ENCODE measurements at places on chromosomes 5 and 9.

- DNase-seq: no peak
Measured at GRCh38 chr5:68411161-68411560, 195.6 kb downstream of the PIK3R1 start.

DNA sequence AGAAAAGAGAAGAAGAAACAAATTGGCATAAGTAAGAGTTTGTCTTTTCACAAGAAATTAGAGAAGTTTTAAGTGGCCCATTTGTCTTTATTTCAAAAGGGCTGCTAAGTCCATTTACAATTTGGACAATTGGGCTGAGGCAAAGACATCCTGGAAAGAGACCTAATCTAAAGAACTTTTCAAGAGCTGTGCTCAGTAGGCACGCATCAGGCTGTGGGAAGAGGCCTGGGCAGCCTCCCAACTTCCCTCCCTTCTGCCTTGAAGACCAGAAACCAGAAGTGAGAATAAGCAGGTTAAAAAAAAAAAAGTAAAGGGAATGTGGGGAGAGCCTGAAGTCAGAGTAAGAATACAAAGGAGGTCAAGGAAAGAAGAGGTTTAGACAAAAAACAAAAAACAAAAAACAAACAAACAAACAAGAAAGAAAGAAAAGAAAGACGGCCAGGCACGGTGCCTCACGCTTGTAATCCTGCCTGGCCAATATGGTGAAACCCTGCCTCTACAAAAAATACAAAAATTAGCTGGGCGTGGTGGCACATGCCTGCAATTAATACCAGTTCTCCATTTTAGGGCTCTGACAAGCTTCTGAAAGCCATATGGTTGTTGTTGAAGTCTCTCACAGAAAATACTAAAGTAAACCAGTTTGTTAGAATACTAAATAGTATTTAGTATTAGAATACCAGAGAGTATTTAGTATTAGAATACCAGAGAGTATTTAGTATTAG is 48.0 kb upstream of the CEP78 start:
- no peak for DNase-seq

- DNase-seq: no peak
Measured at GRCh38 chr5:169341556-169341955, 40.6 kb upstream of the SLIT3 start.

DNA sequence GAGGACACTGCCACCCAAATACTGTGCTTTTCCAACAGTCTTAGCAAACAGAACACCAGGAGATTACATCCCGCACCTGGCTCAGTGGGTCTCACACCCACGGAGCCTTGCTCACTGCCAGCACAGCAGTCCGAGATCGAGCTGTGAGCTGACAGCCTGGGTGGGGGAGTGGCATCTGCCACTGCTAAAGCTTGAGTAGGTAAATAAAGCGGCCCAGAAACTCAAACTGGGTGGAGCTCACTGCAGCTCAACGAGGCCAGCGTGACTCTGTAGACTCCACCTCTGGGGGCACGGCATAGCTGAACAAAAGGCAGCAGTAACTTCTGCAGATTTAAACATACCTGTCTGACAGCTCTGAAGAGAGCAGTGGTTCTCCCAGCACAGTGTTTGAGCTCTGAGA is 28.8 kb downstream of the EPB41L4A start:
- DNase-seq: peak; percentile 8

DNA sequence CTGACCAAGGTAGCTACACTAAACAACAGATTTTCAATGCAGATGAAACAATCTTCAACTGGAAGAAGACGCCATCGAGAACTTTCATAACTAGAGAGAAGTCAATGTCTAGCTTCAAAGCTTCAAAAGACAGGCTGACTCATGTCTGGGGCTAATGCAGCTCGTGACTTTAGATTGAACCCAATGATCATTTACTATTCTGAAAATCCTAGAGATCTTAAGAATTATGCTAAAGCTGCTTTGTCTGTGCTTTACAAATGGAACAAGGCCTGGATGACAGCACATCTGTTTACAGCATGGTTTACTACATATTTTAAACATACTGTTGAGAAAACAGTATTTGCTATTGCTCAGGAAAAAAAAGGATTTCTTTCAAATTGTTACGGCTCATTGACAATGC is 54.9 kb downstream of the RICTOR start:
- no peak for DNase-seq

DNA sequence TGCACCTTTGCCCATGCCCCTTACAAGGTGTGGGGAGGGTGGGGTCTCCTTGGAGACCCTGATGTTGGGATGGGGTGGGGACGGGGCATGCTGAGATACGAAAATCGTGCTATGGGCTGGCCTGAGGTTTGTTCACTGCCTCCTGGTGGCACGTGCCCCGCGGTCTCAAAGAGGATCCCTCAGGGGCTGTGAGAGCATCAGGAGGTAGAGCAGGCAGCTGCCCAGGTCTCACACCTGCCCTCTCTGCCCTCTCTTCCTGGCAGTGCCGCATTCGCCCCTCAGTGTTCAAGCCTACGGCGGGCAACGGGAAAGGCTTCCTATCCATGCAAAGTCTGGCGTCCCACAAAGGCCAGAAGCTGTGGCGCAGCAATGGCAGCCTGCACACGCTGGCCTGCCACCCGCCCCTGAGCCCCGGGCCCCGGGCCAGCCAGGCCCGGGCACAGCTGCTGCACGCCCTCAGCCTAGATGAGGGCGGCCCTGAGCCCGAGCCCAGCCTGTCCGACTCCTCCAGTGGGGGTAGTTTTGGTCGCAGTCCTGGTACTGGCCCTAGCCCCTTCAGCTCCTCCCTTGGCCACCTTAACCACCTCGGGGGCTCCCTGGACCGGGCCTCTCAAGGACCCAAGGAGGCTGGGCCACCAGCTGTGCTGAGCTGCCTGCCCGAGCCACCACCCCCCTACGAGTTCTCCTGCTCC is 6.7 kb downstream of the N4BP3 start:
- DNase-seq: no peak
